ENCODE measurements at places on chromosomes 4 and X.

GRCh38 chr4:160969925-160970324 is 1193.9 kb downstream of the FSTL5 start:
- DNase-seq, result no peak

GRCh38 chrX:54540289-54540688 is 10.3 kb downstream of the GNL3L start:
- no peak for DNase-seq

DNA sequence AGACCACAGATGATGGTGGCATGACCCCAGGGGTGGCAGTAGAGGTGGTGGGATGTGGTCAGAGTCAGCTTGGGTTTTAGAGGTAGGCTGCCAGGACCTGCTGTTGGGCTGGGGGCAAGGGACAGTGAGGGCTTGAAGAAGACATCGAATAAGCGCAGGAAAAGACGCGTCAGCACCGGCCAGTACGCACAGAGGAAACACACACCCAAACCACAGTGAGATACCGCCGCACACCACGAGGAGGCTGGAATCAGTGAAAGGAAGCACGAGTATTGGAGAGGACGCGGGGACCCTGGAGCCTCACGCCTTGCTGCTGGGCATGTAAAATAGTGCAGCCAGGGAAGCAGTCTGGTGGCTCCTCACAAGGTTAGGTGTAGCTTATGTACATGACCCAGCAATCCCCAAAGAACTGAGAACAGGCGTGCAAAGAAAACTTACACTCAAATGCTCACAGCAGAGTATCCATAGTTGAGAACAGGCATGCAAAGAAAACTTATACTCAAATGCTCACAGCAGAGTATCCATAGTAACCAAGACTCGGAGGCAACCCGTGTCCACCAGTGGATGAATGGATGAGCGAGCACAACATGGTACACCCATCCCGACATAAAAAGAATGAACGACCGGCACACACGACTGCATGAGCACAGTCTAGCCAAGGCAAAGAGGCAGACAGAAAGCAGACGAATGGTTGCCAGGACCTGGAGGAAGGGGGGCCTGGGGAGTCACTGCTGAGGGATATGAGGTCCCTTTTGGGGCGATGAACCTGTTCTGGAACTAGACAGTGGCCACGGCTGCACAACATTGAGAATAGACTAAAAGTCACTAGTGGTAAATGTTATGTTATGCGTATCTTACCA is 13.3 kb downstream of the PDZD4 start:
- DNase-seq, result peak; percentile 40

DNA sequence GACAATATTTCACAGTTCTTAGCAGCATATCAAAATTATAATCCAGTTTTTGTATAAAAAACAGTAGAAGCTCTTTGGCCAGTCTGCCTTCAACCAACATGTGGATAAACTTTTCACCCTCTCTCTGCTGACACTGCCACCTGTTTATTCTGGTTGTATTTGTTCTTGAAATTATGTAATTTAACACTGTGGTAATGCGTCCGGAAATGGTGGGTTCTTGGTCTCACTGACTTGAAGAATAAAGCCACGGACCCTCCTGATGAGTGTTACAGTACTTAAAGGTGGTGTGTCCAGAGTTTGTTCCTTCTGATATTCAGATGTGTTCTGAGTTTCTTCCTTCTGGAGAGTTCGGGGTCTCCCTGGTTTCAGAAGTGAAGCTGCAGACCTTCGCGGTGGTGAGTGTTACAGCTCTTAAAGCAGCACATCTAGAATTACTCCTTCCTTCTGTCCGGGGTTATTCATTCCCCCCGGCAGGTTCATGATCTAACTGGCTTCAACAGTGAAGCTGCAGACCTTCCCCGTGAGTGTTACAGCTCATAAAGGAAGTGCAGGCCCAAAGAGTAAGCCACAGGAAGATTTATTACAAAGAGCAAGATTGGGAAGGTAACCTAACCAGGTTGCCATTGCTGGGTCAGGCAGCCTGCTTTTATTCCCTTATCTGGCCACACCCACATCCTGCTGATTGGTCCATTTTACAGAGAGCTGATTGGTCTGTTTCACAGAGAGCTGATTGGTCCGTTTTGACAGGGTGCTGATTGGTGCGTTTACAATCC is 15.7 kb downstream of the FAM184B start:
- DNase-seq, result no peak

- no peak for DNase-seq
Observed at GRCh38 chrX:51866210-51866609, 27.2 kb upstream of the MAGED1 start.

- DNase-seq, result no peak
Observed at GRCh38 chr4:123603165-123603564, 206.6 kb downstream of the SPRY1 start.

GRCh38 chr4:76821641-76822040 is 76.3 kb downstream of the SOWAHB start:
- DNase-seq, result no peak

DNA sequence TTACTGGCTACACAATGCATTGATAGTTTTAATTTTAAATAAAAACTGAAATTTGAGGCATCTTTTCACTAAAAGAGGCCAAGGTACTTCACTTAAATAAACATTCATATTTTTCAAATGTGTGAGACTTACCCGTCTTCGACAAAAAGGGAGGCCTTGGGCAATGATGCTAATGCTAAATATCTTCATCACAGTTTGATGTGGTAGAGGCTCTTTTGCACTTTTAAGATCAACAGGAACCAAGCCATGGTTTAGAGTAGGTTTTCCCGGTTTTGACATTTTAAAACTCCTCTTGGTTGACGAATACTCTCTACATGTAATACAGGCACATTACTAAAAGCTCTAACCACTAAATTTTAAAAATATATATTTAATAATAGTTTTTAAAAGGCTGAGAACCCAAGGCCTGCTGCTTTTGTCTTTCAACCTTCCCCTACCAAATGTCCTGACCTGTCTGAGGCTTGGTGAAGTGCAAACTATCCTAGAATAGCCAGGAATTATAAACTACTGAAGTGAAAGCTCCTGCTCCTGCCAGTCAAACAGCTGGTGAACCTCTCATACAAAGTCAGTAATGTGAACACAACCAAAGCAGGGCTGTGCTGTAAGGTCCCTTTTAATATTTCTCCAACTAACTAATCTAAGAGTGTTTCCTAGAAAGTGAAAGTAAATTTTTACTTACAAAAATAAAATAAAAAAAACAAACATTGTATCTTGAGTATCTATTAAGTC is 153.7 kb downstream of the FBXW7 start:
- DNase-seq, result no peak

DNA sequence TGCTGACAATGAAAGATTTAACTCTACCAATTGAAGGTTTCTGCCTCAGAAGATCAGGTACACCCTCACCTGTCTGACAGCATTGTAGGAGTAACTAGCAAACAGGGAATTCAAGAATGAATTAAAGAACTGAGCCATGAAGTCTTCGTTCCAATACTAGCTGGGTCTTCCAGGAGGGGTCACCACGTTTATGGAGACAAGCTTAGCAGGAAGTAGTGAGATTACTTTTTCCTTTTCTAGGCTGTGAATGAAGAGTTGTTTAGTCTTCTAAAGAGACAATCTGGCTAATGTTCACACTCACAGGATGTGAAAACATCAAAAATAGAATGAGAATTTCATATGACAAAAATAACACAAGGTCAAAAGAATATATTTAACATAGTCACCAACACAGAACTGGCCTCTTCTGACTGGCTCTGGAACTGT is 54.9 kb downstream of the REELD1 start:
- DNase-seq, result no peak

- DNase-seq, result no peak
Observed at GRCh38 chrX:11566789-11567188, 98.9 kb downstream of the ARHGAP6 start.
